Activated T-cell treated with anti-CD3 and anti-CD28 coated beads for 4 hours (primary cell): ENCODE measurements at places on chromosomes 7 and 10.

GRCh38 chr10:90798482-90798881, 59.4 kb downstream of the HTR7 start:
- DNase-seq = no peak

- DNase-seq = no peak
Measured at GRCh38 chr10:27699776-27700175, 45.8 kb downstream of the MKX start.

DNA sequence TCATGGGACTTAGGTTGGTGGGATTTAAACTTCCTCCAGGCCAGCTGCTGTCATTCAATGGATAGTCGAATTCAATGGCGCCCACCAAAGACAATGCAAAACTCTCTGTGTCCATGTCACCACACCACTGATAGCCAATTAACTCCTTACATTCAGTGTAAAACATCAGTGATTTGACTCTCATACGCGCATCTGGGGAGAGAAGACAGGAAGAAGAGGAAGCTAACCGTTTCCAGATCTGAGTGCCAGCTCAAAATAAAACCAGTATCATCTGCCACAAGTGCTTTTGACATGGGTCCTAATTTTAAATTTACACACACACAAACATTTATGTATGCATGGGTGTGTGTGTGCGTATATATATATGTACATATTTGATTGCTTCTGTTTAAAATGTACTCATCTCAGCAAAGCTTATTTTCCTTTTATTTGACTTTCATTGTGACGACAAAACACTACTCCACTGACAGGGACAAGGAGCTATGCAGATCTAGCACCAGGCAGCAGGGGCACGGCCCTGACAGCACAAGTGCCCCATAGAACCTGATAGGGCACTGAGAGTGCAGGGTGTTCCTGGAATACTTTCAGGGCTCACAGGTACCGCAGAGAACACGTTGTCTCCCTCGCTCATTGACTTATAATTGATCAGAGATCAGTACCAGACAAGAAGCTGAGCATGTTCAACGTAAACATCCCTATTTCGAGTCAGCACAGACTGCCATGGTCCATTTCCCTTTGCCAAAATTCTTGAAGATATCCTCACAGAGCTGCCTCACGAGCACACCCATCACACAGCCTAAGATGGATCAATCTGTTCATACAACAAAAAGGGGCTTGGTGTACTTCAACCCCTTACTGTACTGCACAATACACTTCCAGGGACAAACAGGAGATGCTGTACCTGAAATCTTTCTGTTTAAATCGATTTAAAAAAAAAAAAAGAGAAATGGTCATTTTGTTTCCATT, 176.1 kb downstream of the COBL start:
- no peak for DNase-seq

DNA sequence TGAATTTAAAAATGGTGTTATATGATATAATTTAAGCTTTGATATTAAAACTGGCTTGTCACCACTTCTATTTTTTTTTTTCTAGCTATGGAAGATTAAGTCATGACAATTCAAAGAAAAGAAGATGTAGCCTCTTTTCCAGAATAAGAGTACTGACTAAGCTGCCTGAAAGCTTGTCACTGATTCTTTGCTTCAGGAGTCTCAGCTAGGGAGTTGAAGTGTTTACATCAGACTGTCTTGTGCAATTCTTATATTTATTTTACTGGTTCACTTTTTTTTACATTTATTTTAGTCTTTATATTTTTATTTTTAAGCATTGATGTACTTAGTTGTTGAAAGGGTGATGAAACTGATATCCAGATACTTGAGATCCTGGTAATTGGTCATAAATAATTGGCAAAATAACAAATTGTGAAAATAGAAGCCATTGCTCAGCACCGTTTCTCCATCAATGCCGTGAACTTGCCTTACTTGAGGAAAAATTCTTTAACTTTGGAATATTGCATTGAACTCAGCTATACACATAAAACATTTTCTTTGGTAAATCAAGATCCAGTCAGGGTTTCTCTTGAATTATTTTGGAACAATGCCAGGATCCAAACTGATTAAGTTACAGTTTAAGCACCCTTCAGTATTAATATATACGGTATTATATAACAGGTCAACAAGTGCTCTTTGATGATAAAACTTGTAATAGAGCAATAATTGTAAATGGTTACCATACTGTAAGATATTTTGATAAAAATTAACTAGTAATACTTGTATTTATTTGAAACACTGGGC, 156.4 kb downstream of the PHTF2 start:
- no peak for DNase-seq

- no peak for DNase-seq
Measured at GRCh38 chr7:98483276-98483963, 82.5 kb upstream of the BAIAP2L1 start.

DNA sequence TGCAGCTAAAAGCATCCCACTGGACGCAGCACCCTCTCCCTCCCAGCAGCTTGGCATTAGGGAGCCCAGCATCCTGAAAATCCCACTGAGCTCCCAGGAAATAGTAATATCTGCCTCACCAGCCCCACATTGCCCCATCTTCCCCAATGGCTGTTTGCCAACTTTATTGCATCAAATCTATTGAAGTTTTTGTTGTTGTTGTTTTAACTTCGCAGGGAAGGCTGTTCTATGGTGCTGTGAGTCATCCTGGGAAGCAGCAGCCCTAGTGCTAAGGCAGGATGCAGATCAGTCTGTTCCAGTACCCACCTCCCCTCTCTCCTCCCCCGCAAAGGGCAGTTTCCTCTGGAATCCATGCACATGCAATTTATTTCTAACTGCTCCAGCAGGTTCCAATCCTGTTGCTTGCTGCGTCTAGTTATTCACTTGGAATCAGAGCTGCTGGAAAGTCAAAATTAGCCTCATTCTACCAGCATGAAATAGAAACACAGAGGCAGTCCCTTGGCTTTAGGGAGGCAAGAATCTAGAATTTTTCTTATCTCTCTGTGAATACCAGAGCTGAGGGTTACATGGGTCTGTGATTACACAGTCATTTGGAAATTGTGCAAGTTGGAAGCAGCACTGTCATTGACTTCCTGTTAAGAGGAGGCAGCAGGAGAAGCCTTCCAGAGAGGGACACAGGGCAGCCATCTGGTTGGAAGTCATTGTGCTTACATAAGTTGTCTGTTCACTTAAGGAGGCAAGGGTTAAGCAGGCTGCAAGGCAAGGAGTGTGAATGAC, 115.9 kb upstream of the CACUL1 start:
- DNase-seq = no peak

- DNase-seq = no peak
Measured at GRCh38 chr7:148011753-148012152, 578.8 kb upstream of the C7orf33 start.

DNA sequence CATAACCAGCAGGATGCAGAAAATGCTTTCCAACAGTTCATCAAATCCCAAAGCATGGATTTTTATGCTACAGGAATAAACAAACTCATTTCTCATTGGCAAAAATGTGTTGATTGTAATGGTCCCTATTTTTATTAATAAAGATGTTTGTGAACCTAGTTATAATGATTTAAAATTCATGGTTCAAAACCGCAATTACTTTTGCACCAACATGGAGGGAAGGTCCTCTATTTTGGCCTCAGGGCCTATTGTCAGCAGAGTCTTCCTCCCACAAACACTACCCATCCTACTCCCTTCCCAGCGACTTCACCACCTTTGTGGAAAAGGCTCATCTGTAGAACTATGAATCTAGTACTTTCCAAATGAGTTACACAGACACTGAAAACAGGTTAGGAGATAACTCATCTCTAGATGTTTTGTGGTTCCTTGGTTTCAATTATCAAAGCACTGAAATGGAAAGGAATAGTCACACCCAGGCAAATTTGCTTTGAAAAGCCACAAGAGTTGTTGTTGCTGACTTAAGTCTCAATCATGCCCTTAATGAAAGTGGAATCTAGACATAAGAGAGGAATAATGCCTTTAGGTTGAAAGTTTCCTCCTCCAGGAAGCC, 59.4 kb upstream of the FRMD4A start:
- no peak for DNase-seq

- no peak for DNase-seq
Measured at GRCh38 chr10:69974551-69975155, 78.0 kb upstream of the MACROH2A2 start.

DNA sequence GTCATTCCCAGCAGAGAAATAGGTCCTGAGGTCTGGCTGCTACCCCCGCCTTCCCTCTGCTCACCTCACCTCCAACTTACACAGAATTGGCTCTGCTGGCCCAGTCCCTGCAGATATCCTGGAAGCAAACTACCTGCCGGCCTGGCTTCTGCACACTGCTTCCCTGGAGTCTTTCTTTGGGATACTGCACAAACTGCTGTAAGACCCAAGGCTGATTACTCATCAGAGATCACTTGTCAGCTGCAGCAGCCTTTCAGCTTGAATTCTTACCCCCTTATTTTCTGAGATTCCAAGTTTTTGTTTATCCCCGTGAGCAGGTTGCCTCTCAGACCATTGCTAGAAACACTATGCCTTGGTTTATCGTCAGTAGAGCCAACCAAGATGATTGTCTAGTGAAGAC, 426.4 kb downstream of the PHTF2 start:
- DNase-seq = no peak

DNA sequence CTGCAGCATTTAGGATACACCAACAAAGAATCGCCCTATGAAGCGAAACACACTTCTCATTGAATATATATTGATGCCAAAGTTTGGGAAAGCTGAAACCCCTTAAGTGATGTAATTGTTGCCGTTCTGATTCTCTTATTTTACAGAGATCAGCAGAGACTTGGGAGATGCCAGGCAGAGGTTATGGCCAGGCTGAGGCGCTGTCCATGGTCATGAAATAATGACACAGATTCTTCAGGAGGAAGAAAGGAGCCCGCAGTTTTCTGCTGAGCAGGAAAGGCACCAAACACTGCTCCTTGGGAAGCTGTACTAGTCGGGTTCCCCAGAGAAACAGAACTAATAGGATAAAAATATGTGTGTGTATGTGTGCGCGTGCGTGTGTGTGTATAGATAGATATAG, 566.0 kb downstream of the CALN1 start:
- DNase-seq = no peak

DNA sequence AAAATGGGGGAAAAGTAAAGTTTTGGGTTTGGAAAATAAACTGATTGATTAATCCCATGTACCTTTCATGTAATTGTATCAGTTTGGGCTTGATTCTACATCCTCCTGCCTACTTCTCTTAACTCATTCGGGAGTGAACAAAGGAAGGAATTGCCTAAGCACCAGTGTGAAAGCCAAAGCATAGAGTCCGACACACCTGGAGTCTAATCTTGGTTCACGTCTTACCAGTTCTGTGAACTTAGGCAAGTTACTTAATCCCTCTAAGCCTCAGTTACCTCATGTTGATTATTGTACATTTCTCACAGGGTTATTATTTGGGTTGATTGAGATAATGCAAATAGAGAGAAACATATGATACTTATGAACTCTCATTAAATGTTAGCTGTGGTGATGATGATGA, 41.1 kb upstream of the PRPS1L1 start:
- DNase-seq = no peak

GRCh38 chr7:121945066-121945465, 72.1 kb downstream of the PTPRZ1 start:
- DNase-seq = no peak
